CD4-positive, alpha-beta T cell treated with Interleukin-15 for 1 hour (primary cell): ENCODE measurements at places on chromosomes 13 and 19.

DNA sequence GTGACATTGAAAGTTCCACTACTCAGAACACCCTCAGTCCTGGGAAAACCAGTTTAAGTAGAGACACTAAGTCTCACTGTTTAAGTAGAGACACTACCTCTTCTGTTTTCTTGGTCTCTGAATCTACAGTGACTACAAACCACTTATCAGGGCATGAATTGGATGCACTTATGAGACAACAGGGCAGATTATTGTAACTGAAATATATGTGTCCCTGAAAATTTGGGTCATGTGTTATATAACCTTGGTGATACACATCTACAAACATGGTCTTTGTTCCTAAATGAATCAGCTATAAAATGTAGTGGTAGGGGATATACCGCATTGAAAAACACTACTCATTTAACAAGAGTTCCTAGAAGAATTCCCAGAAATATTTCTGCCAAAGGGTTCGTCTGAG lies 55.7 kb downstream of the SERP2 start:
- DNase-seq = no peak

GRCh38 chr13:103078158-103078557 lies 11.9 kb upstream of the SLC10A2 start:
- no peak for DNase-seq

DNA sequence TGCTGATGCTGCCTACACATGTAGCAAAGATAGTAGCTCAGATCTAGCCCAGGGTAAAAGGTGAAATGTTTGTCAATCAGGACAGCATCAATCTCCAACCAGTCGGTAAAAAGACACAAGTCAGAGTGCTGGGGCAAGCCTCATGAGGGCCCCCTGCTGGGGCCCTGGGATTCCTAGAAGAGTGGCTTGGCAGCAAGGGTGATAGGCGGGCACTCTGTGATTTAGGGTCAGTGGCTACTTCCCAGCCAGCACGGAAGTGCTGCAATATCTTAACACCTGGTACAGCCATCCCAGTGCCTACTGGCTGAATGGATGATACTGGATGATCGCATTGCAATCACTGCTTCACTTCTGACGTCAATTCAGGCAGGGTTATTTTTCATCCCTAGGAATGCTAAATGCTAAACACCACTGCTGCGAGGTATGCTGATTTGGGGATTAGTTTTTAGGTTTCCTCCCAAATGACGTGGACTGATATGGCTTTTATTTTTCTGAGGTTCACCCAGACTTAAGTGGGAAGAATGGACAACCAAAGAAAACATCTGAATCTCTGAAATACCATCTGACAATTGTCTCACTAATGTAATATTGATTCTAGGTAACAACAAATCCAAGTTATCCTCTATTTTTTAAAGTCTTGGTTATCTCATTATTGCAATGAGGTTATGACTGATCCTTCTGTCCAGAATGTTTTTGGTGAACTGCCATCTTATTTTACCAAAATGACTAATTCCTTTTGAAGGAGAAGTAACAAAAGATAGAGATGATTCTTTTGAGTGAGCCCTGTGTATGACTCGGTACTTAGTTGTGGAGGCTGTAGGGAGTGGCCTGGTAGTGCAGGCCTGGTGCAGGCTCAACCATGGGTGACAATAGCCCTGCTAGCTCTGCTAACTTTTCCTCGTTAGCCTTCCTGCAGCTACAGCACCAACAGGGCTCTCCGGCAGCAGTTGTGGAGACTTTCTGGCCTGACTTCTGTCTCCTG lies 432.5 kb downstream of the FGF9 start:
- DNase-seq = no peak

- no peak for DNase-seq
These were observed 1.5 kb upstream of the DAND5 start for GRCh38 chr19:12967907-12968306.

- no peak for DNase-seq
These were observed 5.2 kb upstream of the STK24 start for GRCh38 chr13:98581971-98582702.

- no peak for DNase-seq
These were observed at the start of gene C2CD4C for GRCh38 chr19:408902-409515. C2CD4C (minus strand) TSS chr19:409147; CDS start chr19:408361, 786 bp downstream.
